ENCODE measurements at places on chromosomes 7 and 10. TPM values are rescaled to one million over a fixed set of nuclear protein-coding genes. Genes with fewer than 3 reads are reported as not detected.
A peak's percentile ranks its signal among the peaks of the same experiment; 100 is the strongest.

The FAM237B gene
- not detected for total RNA-seq

The ASAH2 gene
- 5.4 TPM for total RNA-seq

The SPAM1 gene
- total RNA-seq = not detected

The WNT16 gene
- total RNA-seq = not detected

The OR2A7 gene
- total RNA-seq = 2.1 TPM

The TCAF2 gene
- total RNA-seq = 23.5 TPM

The CAV1 gene
- total RNA-seq = 1.8 TPM

The CNPY1 gene
- not detected for total RNA-seq

The FAM221A gene
- 9.9 TPM for total RNA-seq

DNA sequence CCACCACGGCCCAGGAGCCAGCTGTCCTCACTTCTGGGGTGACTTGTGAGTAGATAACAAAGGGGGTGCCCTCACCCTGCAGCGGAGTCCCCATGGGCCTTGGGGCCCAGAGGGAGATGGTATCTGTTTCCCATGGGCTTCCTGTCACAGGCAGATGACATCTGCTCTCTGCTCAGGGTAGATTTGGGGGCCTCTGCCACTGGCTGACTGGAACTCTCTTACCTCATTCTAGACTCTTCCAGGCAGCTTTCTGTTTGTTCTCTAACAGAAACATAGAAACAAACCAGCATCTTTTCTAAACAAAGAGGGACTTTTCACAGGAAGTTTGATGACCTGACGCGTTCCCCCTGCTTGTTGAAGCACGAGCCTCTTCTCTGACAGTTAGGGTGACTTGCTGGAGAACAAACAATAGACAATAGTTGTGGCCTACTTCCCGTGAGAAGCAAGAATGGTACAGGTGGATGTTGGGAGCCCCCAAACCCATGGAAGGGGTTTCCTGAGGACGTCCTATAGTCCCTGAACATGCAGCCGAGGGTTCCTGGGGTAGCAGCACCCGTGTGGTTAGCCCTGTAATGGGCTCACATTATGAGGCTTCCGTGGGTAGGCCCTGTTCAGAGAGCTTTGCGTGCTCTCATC is 61.6 kb downstream of the GRK5 start:
- DNase-seq = peak; percentile 85

- no peak for DNase-seq
Observed at GRCh38 chr10:123635745-123636144, 30.4 kb upstream of the GPR26 start.

GRCh38 chr10:119238577-119238976 is 31.2 kb downstream of the GRK5 start:
- DNase-seq = no peak

DNA sequence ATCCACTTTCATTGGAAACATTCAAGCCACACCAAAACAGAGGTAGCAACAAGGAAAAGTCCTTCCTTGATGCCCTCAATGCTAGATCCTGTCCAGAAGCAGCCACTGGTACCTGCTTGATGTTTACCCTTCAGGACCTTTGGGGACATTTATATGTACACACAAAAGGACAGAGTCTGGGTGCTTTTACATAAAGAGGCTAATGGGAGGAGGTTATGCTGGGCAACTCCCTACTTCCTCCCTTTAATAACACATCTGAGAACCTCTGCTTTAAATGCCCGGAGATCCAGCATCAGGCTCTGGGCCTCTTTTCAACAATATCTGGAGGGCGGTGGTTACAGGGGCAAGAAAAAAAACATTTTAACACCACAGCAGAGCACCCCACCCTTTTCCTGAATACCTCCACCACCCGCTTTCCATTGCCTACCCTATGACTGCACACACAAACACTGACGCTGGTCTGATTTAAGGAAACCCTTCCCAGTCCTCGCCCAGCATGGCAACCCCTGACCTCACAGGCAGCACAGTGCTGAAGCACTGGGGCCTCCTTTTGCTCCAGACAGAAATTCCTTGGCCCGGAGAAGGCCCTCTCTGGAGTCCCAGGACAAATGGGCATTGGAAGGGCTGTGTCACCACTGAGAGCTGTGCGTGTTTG is 39.3 kb upstream of the DUSP5 start:
- DNase-seq = no peak

- peak; percentile 48 for DNase-seq
Observed at GRCh38 chr10:62779487-62780248, 24.9 kb upstream of the ADO start.

DNA sequence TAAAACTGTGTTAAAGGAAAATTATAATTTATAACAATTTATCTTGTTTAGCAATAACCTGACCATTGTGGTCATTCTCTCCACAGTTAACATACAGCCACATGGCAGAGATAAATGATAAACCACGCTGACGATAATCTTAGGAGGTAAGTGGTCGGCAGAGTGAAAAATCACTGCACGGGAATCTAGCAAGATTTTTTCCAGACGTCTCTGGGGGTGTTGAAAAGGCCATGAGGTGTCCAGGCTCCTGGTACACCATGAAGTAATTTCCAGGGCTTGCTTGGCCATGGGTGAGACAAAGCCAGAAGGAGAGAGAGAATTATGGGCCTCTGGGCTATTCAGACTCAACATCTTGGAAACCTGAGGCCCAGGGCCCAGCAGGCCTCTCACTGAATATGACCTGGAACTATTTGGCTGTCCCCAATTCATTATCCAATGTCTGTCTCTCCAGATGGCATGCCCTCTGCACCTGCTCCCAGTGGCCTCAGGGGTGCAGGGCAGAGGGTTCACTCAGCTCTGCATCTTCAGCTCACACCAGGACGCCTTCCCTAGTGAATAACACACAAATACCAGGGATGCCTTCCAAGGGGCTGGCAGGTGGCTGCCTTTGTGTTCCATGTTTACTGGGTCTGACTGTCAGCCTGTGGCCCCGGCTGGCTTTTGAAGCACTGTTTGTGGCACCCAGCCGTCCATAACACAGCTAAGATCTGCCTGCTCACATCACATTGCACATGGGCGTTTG is 590.4 kb upstream of the PFKP start:
- DNase-seq = no peak

GRCh38 chr7:158301207-158301606 is 286.4 kb downstream of the PTPRN2 start:
- no peak for DNase-seq

GRCh38 chr7:140398821-140399220 is 491 bp upstream of the SLC37A3 start:
- no peak for DNase-seq

DNA sequence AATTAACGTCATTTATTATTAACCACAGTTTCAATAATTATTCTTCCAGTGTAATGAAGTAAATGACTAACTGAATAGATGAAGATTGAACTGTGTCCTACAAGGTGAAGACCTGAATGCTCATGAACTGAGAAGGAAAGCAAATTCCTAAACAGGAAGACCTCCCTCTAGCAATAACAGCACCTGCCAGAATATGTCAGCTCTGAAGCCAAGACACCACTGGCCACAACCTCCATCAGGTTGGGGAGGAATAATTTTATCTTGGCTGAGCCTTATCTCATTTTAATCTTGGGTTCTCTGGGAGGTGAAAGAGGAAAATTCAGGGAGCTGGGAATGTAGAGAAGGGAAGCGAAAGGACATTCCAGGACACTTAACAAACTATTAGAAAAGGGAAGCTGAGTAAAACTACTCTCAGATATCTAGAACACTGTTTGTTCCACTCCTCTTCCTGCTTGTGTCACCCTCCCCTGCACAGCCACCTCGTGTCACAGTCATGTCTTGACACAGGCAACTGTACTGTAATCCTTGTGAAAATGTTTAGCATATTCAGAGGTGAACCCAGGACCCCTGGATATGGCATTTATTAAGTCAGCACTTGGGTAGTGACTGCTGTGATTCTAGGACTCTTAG is 4.6 kb upstream of the SLC13A1 start:
- no peak for DNase-seq

GRCh38 chr7:919114-919442 is 35.4 kb downstream of the ADAP1 start:
- DNase-seq = no peak

- DNase-seq = no peak
Observed at GRCh38 chr10:118523775-118524174, 71.7 kb downstream of the PRLHR start.

DNA sequence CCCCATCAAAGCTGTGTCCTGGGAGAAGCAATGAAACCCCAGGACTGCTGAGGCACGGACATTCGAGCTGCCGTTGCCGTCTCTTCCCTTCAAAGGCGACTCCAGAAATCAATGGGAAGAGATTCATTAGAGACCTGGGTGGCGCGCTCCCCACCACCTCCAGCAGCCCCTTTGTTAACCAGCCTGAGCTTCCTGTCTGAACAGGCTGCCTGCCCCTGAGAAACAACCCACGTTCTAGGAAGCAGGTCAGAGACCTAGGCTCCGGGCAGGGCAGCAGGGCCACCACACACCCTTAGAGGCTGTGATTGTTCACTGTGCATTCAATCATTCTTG is 110.9 kb upstream of the PPIF start:
- DNase-seq = no peak

- no peak for DNase-seq
Observed at GRCh38 chr10:101568054-101568745, 19.9 kb downstream of the POLL start.

DNA sequence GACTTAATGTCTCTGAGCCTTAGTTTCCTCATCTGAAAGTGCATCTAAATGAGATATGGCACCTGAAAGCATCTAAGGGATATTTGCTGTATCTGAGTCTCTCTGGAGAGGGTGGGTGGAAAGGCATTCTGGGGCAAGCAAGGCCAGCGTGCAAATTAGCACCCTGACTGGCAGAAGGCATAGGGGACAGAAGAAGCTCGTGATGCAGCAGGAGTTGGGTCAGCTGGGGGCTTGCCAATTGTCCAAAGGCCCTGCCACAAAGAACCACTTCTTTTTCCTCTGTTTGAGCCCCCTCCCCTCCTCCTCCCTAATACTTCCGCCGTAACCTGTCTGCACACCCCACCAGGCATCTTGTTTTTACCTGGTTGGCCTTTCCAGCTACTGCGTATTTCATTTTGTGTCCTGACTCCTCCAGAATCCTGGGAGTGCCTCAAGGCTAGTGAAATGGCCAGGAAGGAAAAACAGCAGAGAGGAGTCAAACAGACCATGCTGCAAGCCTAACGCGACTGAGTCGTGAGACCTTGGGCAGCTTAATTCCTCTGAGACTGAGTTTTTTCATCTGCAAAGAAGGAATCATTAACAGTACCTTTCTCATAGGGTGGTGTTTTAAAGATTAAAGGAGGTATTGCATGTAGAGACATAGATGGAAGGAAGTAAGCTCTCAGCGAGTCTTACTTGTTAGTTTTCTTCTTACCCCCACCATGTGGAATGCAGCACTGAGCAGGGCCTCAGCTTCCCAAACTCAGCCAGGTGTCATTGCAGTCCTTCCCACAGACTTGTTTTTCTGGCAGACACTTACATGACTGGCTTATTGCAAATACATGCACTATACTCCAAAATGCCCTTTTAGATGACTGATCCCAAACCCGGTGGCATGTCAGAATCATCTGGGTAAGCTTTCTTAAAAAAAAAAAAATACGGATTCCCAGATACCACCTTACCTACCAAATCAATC is 49.1 kb upstream of the MXI1 start:
- DNase-seq = no peak

DNA sequence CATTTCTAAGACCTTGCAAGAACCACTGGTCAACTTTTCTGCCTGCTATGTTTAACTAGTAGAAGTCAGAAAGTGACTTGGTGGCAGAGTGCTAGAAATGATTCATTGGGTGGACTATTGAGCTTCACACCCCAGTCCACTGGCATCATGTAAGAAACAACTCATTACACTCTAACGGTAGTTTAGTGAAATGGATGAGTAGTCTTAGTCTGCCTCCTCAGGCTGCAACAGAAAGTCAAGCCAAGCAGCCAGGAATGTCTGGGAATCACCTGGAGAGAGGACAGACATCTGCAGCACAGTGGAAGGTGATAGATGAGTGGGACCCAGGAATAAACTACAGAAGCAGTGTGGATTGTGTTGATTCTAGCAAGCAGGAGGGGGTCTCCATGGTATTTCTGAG is 125.4 kb downstream of the AUTS2 start:
- no peak for DNase-seq

DNA sequence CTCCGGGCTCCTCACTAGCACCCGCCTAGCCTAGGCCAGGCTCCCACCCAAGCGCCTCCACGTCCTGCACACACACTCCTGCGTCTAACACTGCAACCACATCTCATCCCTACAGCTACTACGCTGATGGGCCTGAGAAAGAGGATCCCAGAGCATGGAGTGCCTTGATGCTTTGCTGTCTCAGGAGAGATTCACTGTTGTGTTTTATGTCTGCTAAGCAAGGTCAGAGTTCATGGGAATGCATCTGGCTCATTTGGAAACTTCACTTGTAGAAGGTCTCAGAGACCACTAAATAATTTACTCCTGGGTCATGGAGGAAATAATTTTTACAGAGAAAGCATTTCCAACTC is 88.7 kb downstream of the SLIT1 start:
- DNase-seq = no peak

GRCh38 chr10:104084482-104085142 is 1.1 kb downstream of the COL17A1 start:
- no peak for DNase-seq

DNA sequence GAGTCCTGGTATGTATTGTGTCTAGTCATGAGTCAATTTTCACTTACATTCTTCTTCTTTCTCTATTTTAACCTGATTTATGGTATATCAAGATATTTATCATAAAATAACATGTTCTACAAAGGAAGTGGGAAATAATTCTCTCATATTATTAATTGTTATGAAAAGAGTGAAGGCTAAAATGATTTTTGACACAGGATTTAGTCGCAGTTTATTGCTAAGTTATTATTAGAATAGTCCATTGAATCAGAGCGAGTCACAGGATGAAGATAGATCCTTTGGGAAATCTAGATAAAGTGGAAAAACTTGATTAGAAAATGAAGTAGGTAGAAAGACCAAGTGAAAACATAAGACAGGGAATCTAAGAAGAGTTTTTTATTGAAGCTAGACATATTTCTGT is 184.3 kb upstream of the DGKB start:
- DNase-seq = no peak

- DNase-seq = no peak
Observed at GRCh38 chr10:131314799-131315198, 3.3 kb upstream of the TCERG1L start.

GRCh38 chr10:96496281-96496925 is 17.3 kb downstream of the TLL2 start:
- no peak for DNase-seq

- no peak for DNase-seq
Observed at GRCh38 chr7:154853727-154854095, 149.2 kb downstream of the PAXIP1 start.

DNA sequence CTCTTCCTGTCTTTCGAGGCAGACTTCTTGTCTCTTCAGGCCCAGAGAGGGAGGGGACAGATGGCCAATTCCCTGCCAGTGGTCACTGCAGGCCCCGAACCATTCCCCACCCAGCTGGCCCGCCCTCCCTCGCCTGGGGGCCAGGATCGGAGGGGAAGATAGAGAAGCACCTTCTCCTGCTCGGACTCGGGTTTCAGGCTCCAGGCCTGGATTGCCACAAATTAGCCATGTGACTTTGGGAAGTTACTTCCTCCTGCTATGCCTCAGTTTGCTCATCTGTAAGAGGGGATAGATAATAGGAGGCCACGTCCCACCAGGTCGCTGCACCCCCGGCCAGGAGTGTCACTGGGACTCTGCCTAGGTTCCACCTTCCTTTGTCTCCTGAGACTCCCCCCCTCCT is 24.8 kb upstream of the PPP2R2D start:
- DNase-seq = no peak

Measured in activated T-helper 1 cell treated with anti-CD3 and anti-CD28 coated beads, Interleukin-12 subunit alpha, Interleukin-12 subunit beta, Interleukin-2, Interleukin-4 antibody, amounts not matched to agents 30 ng/mL and 10 ng/mL and 1 ng/mL, durations not matched to agents 14 hours and 24 hours and 36 hours (primary cell).